ENCODE measurements at places on chromosomes 11 and 22. TPM values are rescaled to one million over a fixed set of nuclear protein-coding genes. Genes with fewer than 3 reads are reported as not detected.

Gene INPP5J
- total RNA-seq: 4.6 TPM

DNA sequence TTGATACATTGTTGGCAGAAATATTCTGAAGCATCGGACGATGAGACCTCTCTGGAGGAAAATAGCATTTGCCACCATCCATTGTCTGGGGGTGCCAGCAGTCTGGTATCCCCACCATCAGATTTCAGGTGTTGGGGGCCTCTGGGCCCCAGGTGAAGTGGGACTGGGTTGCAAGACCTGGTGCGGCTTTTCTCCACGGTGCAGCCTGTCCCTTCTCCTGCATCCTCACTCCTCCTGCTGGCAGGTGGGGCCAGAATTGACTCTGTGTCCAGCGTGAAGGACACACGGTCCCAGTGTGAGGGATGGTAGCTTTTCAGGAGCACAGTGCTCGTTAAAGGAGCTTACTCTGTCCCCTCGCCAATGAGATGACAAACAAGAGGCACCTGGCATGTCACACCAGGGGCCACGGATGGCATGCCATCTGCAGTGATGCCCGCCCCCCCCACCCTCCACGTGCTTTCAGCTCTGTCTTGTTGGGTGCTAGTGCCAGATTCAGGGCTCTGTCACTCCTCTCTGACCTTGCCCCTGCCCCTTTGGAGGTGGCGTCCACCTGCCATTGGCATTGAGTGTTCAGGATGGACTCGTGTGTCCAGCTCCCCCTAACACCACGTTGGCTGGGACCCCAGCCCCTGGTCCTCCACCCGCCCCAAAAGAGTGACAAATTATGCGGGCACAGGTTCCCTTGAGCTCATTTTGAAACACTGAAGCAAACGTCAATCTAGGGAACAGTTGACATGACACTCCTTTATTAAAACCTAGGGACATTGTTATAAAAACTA lies 62.4 kb downstream of the PARVG start:
- DNase-seq: no peak

Gene KIF18A
- total RNA-seq: 4.7 TPM

Gene BEST1
- total RNA-seq: 10.2 TPM

- DNase-seq: no peak
These were observed 14.9 kb downstream of the EHD1 start for GRCh38 chr11:64863391-64864060.

DNA sequence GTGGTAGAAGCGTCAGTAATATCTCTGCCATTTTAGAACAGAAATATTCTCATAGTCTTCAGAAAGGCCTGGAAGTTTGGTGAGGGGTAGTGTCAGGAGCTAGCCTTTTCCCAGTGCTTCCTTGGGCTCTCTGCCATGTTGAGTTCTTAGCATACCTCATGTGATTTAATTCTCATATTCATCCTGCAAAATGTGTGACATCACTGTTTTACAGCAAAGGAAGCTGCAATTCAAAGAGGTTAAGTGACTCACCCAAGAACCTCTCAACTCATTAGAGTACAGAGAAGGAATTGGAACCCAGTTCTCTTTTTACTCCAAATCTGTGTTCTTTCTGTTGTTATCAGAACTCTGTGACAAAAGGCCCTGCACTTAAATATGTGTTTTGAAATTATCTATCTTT lies 72.1 kb downstream of the RNF169 start:
- no peak for DNase-seq

Gene IL10RA
- total RNA-seq: 6.3 TPM

Gene BIRC2
- 87.7 TPM for total RNA-seq

Gene BTG4
- 0.39 TPM for total RNA-seq

DNA sequence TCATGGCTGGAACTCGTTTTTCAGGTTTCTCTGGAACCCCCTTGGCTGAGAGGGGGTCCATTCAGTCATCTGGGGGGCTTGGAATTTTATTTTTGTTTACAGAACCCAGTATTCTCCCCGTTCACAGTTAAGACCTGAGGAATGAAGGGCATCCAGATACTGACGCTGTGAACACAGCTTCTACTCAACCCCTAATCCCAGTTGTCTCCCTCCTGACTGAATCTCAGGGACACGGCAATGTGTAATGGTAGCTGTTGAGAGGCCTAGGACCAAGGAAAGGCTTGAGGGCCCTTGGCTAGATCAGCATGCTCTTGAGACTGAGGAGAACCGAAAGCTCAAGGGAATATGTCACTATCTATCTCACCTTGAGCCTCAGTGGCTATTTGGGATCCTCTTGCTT lies 113.6 kb downstream of the SWAP70 start:
- no peak for DNase-seq

GRCh38 chr22:45488764-45489370 lies 13.8 kb upstream of the FBLN1 start:
- DNase-seq: no peak

GRCh38 chr11:92388380-92388779 lies 163.8 kb downstream of the FAT3 start:
- DNase-seq: no peak

Gene MMP7
- total RNA-seq: 0.20 TPM

DNA sequence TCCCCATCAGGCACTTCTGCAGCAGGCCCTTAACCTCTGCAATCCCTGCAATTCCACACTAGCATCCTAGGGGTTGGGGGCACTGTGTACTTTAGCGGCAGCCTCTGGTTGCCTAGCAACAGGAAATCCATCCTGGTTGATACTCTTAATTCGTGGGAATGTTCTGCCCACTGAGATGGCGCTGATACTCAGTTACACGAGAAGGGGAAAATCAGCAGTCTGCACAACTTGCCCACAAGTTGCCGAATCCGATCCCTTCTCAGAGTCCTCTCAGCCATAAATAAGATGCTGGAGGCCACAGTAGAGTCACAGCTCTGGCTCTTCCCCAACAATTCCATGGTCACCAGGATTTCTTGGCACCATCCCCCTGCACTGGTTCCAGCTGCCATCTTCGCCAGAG lies 57.6 kb upstream of the CRYBB3 start:
- peak; percentile 61 for DNase-seq

DNA sequence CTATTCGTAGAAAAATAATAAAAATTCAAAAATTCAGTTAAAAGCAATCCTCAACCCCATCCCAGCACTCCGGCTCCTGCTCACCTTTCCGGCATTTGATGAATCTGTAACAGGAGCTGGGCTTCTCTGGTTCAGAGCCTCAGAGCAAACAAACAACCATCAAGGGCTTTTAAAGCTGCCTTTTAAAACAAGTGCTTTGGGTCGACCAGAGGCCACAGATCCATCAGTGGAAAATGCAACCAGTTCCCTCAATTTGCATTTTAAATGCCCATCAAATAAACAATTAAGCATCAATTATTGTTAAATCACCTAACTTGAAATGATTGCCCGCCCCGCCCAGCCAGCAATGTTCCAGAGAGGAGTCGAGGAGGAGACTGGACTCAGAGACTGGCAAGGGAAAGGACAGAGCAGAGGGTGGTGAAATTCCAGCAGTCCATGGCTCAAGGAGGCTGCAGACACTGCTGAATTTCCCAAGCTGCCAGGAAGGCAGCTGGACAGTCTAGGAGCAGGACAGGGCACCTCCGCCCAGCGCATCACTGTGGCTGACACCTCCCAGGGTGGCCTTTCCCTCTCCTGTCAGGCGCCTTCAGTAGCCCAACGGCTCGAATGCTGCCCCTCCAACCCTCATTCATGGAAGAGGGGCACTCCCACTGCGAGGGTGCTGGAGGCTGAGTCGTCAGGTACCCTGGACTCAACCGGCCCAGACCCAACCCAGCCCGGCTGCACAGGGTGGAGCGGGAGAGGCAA lies 7.5 kb downstream of the FXYD6 start:
- peak; percentile 45 for DNase-seq

DNA sequence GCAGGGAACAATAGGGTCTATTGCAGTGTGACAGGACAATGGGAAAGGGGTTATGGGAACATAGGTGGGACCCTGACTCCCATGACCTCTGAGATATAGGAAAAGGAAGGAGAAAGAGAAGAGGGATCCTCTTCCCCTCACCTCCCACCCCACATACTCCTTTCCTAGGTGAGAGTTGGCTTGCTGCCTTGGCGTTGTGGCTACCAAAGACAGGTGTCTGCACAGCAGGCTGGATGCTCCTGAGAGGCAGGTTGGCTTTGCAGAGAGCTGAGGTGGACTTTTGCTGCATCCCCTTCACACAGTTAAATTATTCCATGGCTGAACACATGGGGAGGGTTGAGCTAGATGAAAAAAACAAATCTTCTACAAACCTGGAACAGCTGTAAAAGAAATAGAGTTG lies 80.7 kb downstream of the SYT9 start:
- DNase-seq: no peak

DNA sequence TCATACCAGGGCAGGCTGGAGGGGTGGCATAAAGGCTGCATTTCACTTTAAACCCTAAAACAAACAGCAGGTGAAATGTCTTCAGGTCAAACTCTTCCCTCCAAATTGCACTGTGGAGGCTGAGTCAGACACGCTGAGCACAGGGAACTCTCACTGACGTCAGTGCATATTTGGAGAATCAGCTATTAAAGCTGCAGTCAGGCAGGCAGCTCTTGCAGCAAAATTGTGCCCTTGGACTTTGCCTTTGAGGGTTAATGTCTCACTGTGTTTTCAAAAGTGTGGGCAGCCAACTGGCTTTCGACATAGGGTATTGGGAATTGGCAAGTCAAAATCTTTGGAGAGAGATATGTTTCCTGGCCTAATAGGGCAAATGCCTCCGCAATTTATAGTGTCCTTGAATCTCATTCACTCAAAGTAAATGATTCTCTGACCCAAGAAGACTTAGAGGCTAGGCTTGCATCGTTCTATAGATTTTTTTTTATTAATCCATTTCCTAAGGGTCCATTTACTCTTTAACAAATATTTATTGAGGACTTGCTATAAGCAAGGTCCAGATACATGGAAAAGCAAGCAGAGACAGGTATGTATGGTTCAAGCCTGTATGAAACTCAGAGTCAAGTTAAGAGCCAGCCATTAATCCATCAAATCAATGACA lies 27.7 kb upstream of the SMCO4 start:
- no peak for DNase-seq

DNA sequence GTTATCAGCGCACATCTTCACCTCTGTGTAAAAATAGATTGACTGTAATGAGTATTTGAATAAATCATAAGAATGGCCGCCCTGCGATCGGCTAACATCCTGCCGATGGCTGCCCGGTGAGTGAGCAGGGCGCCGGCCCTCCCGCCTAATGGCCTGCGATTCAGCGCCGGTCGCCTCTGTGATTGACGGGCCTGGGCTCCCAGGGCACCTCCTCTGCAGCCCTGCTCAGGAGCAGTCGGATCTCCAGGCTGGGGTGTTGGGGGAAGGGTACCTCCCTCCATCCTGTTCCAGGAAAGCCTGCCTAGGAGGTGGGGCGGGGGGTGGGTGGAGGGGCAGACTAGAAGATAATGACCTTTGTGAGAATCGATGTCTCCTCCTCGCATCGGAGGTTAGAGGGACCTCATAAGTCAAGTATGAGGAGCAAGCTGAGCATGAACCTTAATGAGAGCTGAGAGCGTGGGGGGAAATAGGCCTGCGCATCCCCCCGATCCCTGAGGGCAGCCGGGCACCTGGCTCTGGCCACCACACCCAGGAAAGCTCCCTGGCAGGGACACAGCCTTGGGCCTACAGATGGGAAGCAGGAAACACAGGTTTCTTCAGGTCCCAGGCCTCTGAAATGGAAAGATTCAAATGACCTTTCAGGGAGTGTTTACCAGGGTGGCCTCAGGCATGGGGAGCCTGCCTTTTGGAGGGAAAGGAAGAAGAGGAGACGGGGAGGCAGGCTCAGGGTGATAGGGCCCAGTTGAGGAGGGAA lies 71.7 kb downstream of the PKNOX2 start:
- DNase-seq: peak; percentile 49

GRCh38 chr11:416051-416756 lies 1.4 kb upstream of the SIGIRR start:
- no peak for DNase-seq

Gene KRTAP5-10
- not detected for total RNA-seq

Gene OR5A1
- total RNA-seq: not detected

DNA sequence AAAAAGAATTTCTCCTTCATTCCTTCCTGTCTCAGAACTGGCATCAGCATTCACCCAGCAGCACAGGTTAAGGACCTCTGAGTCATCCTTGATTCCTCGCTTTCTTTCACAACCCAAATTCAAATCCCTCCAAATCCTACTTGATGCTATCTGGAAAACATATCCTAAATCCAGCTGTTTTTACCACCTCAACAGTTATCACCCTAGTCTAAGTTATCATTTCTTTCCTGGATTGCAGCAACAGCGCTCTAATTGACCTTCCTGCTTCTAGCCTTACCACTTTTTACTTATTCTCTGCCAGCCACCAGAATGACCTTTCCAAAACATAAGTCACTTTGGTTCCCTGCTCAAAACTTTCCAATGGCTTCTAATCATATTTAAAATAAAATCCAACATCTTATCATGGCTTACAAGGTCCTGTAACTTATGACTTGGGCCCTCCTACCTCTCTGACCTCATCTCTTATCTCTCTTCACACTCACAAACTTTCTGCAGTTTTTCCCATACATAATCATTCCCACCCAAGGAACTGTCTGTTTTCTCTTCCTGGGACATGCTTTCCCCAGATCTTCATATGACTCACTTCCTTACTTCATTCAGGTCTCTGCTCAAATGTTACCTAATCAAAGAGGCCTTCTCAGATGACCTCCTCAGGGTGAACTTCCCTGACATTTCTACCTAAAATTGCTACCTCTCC lies 119.4 kb downstream of the TTC28 start:
- no peak for DNase-seq

DNA sequence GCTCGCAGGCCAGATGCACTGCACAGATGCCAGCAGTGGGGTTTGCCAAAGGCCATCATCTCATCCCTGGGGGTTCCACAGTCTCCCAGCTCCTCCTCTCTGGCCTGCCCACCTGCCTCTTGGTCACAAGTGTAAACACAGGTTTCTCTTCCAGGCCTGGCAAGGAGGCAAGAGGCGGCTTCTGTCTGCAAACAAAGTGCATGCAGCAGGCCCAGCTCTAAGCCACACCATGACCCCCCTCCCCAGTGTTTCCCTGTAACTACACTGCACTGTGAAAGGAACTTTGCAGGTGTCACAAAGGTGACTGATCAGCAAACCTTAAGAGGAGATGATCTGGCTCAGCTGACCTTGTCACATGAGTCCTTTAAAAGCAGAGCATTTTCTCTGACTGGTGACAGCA lies 26.2 kb upstream of the SHISAL1 start:
- no peak for DNase-seq

DNA sequence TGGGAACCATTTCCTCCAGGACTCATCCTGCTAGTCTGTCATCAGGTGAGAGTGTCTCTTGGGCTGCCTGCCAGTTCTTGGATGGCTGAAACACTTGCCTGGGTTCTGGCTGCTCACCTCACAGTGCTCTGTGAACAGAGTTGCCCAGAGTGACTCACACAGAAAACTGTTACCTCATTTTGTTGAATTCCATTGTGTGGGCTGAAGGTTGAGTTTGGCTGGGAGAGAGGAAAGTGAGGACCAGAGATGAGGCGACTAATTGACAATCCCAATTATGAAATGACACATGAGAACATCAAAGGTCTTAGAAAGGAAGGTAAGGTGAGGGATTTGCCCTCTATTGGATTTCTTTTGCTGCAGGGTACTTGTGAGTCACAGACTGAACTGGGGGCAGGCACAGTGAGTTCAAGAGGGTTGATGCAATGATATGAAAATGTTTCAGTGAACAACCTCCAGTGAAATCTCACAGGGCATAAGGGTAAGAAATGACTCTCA lies 20.2 kb upstream of the CALCB start:
- DNase-seq: no peak
